Mononuclear cell (primary cell): ENCODE measurements at places on chromosomes 5 and 9. TPM values are rescaled to one million over a fixed set of nuclear protein-coding genes. Genes with fewer than 3 reads are reported as not detected.

Gene FOXD4L4
- total RNA-seq: not detected

Gene KIF27
- 6.4 TPM for total RNA-seq

Gene WNT8A
- total RNA-seq: not detected

Gene PKN3
- 0.73 TPM for total RNA-seq

Gene NXNL2
- not detected for total RNA-seq

Gene GFI1B
- 13.6 TPM for total RNA-seq

Gene CD180
- total RNA-seq: 2.3 TPM

Gene IFNB1
- total RNA-seq: 7.8 TPM

Gene PSD2
- total RNA-seq: 0.10 TPM

Gene MARCOL
- not detected for total RNA-seq

Gene PCDHA1
- not detected for total RNA-seq

Gene PPP2R2B
- total RNA-seq: 5.4 TPM

Gene NHP2
- total RNA-seq: 47.5 TPM

Gene GPR150
- 0.42 TPM for total RNA-seq

Gene ST8SIA4
- total RNA-seq: 20.7 TPM

Gene CENPK
- total RNA-seq: 7.9 TPM

Gene RETREG1
- total RNA-seq: 14.7 TPM

Gene RIGI
- total RNA-seq: 5.6 TPM

Gene GTF2H2
- 8.3 TPM for total RNA-seq

Gene CCDC152
- total RNA-seq: 0.63 TPM

Gene CDC42SE2
- total RNA-seq: 463 TPM
